ENCODE measurements at places on chromosomes 3 and 15.
A peak's percentile ranks its signal among the peaks of the same experiment; 100 is the strongest.

DNA sequence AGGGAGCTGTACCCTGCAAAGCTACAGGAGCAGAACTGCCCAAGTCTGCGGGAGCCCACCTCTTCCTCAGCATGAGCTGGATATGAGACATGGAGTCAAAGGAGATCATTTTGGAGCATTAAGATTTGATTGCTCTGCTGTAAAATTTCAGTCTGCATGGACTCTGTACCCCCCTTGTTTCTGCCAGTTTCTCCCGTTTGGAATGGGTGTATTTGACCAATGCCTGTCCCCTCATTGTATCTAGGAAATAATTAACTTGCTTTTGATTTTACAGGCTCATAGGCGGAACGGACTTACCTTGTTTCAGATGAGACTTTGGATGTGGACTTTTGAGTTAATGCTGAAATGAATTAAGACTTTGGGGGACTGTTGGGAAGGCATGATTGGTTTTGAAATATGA, 18.3 kb downstream of the RNF13 start:
- H3K27me3 ChIP-seq = no peaks in the 10 kb centered on the region
- H3K4me3 ChIP-seq = no peak overlapping the region
- H3K27ac ChIP-seq = no peak overlapping the region
- DNase-seq = no peak
- no peaks in the 10 kb centered on the region for H3K4me1 ChIP-seq

- no peak overlapping the region for H3K4me3 ChIP-seq
- H3K4me1 ChIP-seq = no peaks in the 10 kb centered on the region
- no peak for DNase-seq
- no peaks in the 10 kb centered on the region for H3K27me3 ChIP-seq
- no peaks in the 10 kb centered on the region for H3K36me3 ChIP-seq
- no peak overlapping the region for H3K27ac ChIP-seq
Measured at GRCh38 chr3:3664935-3665334, 134.3 kb upstream of the LRRN1 start.

GRCh38 chr3:17806876-17807275, 64.4 kb upstream of the TBC1D5 start:
- H3K36me3 ChIP-seq = no peaks in the 10 kb centered on the region
- H3K4me3 ChIP-seq = no peak overlapping the region
- no peaks in the 10 kb centered on the region for H3K4me1 ChIP-seq
- no peak for DNase-seq
- no peak overlapping the region for H3K27ac ChIP-seq

DNA sequence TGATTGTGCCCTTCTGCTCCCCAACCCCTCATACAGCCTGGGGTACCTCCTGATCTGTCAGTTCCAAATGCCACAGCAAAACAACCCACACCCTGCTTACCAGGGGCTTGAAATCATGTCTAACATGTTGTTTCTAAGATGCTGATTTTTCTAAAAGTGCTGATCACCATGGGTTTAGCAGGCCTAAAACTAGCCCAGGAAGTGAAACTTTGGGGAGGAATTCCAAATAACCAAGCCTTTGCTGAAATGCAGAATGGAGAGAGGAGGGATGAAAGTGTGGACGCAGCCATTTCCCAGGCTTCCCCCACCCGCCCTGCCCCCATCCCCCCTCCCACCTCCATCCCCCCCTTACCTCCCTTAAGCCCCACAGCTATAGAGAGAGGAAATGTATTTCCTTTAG, 2.0 kb upstream of the HRH1 start:
- no peaks in the 10 kb centered on the region for H3K4me1 ChIP-seq
- no peaks in the 10 kb centered on the region for H3K27me3 ChIP-seq
- H3K27ac ChIP-seq = no peak overlapping the region
- H3K36me3 ChIP-seq = no peaks in the 10 kb centered on the region

DNA sequence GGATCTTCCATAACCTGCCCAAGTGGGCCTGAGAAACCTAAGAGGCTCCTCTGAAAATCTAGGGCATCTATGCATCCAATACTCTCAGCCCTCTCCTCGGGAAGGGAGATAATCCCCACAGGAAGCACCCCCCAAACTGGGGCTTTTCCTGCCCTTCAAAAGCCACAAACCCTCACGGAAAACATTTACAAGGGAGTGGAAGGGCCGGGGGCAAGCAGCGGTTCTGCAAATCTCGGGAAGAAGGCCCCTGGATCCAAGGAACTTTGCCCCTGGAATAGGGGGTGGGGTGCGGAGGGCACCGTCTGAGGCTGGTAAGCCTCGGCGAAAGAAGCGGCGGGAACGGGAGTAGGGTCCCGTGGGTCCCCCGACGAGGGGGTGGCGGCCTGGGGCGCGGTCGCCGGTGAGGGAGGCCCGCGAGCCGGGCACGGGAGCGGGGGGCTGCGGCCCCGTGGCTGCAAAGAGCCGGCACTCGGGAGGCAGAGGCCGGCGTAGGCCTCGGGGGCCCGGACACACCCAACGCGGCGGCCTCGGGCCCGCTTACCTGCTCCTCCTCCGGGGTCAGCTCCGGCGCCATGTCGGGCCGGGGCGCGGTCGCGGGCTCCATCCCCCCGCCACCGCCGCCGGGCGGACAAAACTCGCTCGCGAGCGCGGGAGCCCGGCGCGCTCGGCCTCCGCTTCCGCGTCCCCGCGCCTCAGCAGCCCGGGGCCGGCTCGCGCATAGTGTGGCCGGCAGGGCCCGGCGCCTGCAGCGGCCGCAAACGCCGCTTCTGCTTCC, 755 bp downstream of the PTPN9 start:
- DNase-seq = peak; percentile 9
- H3K27ac ChIP-seq = peak overlapping the region; percentile 78

DNA sequence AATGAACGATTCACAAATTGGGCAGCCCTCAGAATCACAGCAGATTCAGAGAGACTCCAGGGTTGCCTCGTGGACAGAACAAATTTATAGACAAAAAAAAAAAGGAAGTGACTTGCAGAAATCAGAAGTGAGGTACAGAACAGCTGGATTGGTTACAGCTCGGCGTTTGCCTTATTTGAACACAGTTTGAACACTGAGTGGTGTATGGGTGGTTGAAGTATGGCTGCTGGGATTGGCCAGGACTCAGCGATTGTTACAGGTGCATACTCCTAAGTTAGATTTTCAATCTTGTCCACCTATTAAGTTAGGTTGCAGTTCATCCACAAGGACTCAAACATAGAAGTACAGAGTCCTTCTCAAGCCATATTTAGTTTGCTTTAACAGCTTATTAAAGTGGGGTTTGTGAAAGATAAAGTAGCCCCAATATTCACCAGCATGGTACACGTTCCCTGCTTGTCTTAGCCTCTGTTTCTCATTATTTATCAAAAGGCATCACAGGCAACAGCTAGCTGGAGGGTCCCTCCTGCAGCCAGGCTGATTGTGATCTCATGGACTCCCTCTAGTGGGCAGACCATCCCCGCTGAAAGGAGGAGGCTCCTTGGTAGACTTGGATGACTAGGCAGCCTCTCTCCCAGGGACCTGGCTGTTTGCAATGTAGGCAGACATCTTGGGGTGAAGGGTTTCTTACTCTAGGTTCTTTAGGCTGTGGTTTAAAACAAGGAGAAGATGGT, 17.6 kb upstream of the ALDH1L1 start:
- H3K4me1 ChIP-seq = no peaks in the 10 kb centered on the region
- no peak overlapping the region for H3K27ac ChIP-seq
- no peak for DNase-seq
- no peaks in the 10 kb centered on the region for H3K36me3 ChIP-seq

DNA sequence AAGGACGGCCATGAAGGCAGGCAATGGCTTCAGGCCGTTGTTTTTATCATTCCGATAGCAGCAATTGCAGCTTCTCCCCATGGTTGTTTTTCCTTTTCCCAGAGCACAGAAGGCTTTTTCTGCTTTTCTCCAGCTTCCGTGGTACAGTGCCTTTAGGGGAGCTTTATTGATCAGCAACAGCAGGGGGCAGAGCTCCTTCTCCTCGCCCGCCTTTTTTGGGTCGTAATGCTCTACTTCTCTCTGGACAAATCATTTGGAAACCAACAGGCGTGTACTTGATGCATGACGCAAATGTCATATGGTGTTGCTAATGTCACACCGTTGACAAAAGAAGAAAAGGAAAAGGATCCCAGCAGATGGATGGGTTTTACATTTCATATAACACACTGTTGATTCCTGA, 79.7 kb upstream of the SNRK start:
- no peak overlapping the region for H3K27ac ChIP-seq
- no peak overlapping the region for H3K4me3 ChIP-seq
- DNase-seq = no peak
- no peaks in the 10 kb centered on the region for H3K4me1 ChIP-seq
- no peaks in the 10 kb centered on the region for H3K27me3 ChIP-seq
- H3K36me3 ChIP-seq = no peaks in the 10 kb centered on the region
